ENCODE measurements at places on chromosomes 13 and 19.
A peak's percentile ranks its signal among the peaks of the same experiment; 100 is the strongest.

DNA sequence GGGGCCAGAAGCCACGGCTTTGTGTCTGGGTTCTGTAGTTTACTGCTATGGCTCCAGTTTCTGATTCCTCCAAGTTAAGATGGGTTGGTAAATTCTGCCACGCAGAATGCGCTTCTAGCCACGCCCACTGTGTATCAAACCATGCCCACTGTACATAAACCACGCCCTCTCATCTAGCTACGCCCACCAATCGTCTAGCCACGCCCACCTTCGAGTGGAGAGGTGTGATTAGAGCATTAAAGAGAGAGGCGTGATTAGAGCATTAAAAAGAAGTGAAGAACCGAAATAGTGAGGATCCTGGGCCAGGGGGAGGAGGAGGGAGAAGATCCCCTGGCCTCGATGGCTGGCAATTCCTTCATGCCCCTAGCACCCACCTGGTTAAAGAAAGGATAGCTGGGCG is 43.7 kb upstream of the ADGRE5 start:
- peak; percentile 58 for DNase-seq

DNA sequence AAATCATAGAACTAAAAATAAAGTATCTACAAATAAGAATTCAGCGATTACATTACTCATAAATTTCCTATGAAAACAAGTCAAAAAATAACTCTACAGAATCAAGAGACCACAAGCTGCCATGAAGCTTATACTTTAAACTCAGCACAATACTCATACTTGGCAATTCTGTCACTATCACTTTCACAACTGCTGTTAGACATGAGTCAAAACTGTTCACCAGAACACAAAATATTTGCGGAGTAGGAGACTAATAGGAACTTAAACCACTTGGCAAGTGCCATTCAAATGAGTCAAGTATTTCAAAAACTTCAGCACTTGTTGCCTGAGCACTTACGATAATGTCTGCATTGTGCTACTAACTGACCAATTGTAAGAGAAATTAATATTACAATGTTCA is 387.8 kb upstream of the GPC6 start:
- DNase-seq, result no peak

DNA sequence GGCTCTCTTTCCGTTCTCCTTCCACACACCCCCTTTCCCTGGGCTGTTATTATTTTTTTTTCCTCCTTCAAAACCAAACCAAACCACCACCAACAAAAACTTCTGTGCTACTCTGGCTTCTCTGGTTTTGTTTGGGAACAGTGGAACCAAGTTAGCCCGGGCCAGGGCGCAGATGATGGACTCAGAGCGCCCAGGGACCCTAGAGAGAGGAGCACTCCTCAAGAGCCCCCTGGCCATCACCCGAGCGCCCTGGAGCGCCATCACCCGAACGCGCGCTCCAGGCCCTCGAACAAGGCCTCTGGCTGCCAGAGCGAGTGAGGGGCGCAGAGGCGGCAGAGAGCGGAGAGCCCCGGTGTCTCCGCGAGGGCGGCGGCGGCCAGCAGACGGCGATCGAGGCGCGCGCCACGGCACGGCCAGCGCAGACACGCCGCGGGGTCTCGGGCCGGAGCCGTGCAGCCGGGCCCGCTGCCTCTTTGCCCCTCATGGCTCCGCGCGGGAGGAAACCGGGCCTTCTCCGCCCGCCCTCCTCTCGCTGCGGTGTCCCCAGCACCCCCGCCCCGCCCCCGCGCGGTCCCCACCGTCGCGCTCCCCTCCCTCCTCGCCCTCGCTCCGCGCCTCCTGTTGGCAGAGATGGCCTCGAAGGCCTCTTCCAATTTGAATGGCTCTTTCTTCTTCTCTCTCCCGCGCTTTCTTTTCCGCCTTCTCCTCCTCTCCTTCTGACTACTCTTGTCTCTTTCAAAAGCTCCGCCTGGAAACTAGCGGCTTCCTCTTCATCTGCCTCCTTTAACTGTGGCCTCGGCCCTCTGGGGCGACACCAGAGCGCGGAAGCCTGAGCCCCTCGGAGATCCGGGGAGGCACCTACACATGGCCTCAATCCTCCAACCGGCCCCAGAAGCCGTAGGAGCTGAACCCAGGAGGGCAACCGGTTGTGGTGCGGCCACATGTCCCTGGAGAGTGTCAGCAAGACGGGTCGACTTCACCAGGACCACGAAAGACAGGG is 4.1 kb upstream of the SOX1 start:
- DNase-seq, result no peak

- DNase-seq, result peak; percentile 85
Observed at GRCh38 chr19:40398417-40399131, 8.6 kb upstream of the HIPK4 start.

DNA sequence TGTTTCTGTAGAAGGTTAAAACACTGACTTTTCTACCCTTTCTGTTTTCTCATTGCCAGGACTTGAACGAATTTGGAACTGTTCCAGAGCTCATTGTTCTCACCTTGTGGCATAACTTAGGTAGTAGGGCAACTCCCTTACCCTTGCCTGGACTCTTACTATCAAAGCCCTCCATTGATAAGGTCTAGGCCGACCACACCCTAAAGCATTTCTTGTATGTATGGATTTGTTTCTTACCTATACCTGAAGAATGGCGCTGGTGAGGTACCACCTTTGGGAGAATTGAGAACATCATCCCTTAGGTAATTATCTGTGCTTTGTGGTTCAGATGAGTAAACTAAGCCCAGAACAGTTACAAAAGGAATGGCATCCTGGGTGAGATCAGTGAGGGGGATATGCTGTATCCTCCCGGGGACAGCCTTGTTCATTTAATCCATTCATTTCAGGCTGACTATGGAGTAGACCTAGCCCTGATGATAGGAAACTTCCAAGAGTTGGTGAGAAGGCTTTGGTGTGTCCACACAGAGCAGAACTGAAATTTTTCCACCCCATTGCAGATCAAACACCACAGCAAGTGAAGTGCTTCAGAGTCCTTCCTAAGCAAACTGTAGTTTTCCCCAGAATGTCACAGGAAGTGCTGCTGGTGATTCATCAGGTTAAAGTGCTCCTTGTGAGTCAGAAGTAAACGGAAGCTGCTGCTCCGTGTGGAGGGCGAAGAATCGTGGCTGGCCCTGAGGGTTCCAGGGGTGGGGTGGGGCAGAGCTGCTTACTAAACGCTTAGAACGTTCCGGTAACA is 113.0 kb downstream of the TEX26 start:
- DNase-seq, result no peak

GRCh38 chr13:49099513-49099877 is 120.6 kb upstream of the MLNR start:
- DNase-seq, result no peak

- no peak for DNase-seq
Observed at GRCh38 chr13:79533781-79534400, 52.9 kb downstream of the NDFIP2 start.

DNA sequence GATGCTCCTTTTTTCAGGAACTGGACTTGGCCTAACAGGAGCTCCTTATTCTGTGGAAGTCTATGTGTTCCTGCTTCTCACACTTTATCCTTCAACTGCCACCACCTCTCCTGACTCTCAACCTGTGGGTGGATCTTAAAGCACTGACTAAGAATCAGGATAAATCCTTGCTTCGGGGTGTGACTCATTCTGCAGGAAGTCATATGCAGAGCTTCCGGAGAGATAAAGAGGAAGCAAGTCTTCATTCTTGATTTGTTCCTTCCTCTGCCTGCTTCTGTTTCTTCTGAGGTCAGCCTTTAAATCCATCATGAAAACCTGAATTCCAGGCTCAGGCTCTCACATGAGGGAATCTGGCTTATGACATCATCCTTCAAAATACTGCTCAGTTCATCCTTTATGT is 137.1 kb upstream of the ATXN8OS start:
- DNase-seq, result no peak

- no peak for DNase-seq
Observed at GRCh38 chr19:35024095-35024494, 6.2 kb upstream of the SCN1B start.

DNA sequence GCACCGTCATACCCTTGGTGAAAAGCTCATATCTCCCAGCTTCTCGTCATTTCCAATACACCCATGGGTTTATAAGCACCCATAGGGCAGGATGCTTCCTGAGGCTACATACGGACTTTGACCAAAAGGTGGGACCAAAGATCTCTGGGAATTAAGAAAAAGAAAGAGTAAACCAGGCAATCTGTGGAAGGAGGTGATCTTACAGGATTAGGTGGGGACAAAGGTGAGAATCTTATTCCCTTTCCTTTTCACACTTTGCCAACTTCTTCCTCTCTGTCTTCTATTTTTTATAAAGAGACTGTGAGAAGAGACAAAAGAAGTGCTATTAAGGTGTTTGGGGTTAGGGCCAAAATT is 172.0 kb downstream of the DLEU7 start:
- no peak for DNase-seq

DNA sequence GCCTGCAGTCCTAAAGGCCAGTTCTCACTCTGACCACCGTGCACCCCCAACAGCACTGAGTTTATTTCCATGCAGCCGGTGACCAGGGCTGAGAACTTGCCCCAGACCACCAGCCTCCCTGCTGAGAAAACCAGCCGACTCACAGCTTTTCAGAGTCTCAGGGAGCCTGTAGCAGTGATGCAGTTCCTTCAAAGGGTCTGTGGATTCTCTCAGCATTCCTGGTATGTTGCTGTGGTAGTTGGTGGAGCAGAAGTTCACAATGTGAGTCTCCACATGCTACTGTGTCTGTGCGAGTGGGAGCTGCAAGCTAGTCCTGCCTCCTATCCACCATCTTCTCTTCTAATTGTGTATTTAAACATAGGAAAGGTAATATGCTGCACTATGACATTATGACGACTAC is 254.9 kb upstream of the KLF12 start:
- no peak for DNase-seq

DNA sequence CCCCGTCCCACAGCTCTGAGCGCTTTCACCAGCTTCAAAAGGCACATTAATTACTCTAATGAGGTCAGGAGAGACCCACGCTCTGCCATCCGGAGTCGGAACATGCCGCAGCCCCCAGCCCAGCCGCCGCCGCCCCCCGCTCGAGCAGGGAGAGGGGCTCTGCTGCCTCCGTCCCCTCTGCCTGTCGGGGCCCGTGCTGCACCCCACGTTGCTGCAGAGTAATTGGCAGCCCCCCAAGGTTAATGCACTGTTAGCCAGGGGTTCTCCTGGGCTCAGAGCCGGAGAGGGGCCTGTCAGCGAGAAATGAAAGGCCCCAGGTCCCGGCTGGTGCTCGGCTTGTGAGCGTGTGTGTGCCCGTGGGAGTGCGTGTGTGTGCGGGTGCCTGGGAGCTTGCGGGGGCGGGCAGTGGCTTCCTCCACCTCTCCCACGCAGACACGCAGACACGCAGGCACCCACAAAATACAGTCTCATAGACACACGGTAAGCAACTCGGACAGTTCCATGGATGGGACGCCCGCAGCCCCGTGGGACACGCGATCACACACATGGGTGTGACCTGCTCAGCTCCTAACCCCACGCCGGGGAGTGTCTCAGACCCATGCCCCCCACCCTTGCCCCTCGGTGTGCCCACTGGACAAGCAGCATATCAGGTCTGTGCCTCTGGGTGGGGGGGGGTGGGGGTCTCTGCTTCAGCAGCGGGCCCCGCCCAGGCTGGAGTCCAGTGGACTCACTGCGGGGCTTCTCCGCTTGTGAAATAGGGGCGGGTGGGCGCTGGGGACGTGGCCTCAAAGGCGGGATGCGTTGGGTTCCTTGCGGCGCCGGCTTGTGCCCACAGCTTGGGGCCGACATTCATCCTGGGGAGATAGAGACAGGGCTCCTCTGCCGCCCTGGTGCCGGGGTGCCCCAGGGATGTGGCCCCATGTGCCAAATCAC is 4.8 kb upstream of the EFNA2 start:
- DNase-seq, result no peak

- DNase-seq, result no peak
Observed at GRCh38 chr13:108270442-108270841, 924 bp downstream of the TNFSF13B start.

DNA sequence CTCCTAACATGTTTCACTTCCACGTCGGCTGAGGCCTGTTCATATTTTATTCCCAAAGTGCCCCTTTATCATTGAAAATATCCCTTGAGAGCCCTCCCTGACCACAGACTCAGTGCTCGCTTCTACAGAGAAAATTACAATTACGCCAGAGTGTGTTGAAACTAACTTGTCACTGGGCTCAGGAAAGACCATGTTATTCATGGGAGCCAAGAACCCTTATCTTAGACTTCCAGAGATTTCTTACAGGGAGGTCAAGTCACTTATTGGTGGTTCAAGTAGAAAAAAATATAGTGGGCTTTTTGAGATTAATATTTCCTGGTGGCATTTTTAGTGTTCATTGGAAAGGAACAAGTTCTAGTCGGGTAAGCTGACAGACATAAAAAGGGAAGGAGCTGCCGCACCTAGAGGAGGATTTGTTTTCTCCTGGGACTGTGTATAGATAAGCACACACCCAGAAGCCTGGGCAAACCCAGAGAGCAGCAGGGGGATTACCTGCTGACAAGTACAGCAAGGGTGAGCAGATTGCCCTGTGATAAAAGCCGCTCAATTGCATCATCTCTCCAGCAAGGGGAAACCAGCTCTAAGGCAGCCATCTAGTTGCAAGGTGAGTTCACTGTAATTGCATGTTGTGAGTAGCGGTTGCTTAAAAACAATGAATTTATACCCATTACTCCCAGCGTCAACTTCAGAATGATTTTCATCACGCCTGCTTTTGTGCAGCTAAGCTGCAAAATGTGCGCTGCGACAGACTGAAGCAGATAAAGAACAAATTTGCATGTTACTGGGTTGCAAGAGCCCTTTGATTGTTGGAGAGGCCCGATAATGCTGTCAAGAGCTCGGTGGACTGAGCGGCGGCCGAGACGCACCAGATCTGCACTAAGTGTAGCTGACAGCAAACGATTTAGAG is 46.2 kb downstream of the DCT start:
- no peak for DNase-seq

- DNase-seq, result peak; percentile 79
Observed at GRCh38 chr19:40689339-40690049, 957 bp downstream of the NUMBL start.

DNA sequence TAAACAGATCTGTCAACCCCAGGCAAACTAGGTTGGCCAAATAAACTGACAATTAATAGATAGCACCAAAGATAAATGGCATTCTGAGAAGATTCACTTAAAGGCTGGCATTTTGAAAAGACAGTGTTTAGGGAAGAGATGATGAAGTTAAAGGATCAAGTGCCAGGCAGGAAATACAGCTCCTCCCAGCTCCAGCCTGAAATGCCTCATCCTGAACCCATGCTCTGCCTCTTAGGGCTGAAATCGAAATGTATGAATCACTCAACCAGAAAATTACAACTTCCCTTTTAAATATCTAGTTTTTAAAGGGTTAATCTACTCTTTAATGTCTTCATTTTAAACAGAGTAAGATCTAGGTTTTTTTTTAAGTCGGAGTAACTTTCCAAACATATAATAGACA is 171.2 kb upstream of the UBL3 start:
- no peak for DNase-seq
